ENCODE measurements at places on chromosomes 6 and 20. TPM values are rescaled to one million over a fixed set of nuclear protein-coding genes. Genes with fewer than 3 reads are reported as not detected.

Gene MYL9
- 2.9 TPM for polyA plus RNA-seq

Gene MYMX
- not detected for polyA plus RNA-seq

Gene TP53TG5
- not detected for polyA plus RNA-seq

Gene ME1
- polyA plus RNA-seq = not detected

Gene SLCO4A1
- 3.4 TPM for polyA plus RNA-seq

Gene TXLNB
- polyA plus RNA-seq = 1.9 TPM

Gene ZC2HC1B
- polyA plus RNA-seq = not detected

Gene ANKEF1
- polyA plus RNA-seq = 6.2 TPM

Gene MLN
- polyA plus RNA-seq = not detected

Gene MDFI
- not detected for polyA plus RNA-seq

Gene TNNC2
- polyA plus RNA-seq = 3.2 TPM

Gene SCAF8
- 16.5 TPM for polyA plus RNA-seq

Gene PNLDC1
- 0.89 TPM for polyA plus RNA-seq

Gene GPX5
- not detected for polyA plus RNA-seq

Gene RIMS4
- polyA plus RNA-seq = not detected

Gene IL17F
- polyA plus RNA-seq = not detected

Gene NKAIN4
- not detected for polyA plus RNA-seq

Gene YWHAB
- 505 TPM for polyA plus RNA-seq

Gene MAN1A1
- 16.9 TPM for polyA plus RNA-seq

Gene COL10A1
- 0.36 TPM for polyA plus RNA-seq

Data from IgD-negative memory B cell (primary cell).